ENCODE measurements at places on chromosomes 6 and 20.
A peak's percentile ranks its signal among the peaks of the same experiment; 100 is the strongest.

GRCh38 chr20:59008715-59009336, 1.8 kb upstream of the CTSZ start:
- no peak for DNase-seq

GRCh38 chr6:5305968-5306626, 44.8 kb downstream of the FARS2 start:
- DNase-seq: no peak

DNA sequence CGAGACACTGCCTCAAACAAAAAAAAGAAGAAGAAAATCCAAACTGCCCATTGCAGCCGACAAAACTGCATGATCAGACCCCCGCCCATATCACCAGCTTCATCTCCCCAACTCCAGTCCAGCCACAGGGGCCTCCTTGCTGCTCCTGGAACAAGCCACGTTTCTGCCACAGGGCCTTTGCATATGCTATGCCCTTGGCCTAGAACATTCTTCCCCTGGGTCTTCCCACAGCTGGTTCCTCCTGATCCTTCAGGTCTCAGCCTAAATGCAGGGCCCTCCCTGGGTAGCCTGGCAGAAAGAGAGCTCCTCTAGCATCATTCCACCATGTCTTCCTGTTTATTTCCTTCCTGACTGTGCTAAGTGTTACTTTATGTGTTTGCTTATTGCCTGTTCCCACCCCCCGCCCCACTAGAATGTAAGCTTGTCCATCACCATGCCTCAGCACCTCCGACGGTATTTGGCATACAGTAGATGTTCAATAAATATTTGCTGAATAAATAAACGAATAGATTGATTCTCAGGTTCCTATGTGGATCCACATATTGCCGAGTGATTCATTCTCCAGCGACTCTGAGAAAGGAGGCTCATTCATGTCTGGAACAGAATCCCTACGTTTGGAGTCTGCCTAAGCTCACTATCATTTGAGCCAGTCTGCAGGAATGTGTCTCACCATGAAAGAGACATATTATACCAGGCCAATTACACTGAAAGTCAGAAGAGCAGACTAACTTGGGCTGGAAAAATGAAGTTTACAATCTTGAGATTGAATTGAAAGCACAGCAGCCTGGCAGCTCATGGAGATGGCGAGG, 56.1 kb downstream of the NFATC2 start:
- DNase-seq: no peak

DNA sequence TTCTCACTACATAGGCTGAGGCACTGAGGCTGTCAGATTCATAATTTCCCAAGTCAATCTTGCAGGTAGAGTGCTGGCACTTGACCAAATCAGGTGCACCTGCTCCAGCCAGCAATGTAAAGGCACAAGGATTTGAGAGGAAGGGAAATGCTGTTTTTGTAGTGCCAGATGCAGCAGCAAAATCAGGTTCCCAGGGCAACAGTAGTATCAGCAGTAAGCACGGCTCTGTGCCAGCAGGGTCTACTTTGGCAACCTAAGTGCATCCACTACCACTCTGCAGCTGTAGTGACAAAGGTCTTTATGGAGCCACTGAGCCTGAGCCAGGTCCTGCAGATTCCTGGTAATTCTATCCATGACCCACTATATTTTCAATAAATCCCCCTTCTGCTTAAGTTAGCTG, 329.5 kb downstream of the TPBG start:
- DNase-seq: no peak

DNA sequence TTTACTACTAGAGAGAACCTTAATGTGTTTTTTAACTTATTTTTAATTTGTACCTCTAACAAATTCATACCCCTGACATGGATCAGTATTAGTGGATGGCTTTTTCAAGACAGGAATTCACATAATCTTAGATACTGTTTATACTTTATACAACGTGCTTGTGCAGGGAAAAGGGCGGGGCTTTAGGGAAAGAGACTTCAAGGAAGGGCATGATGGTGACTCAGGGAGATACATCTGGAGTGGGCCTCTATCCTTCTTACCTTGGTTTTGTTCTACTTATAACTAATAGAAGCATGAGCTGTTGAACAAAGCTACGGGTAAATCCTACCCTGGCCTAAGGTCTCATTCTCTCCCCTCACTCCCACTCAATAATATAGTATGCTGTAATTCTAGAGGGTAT, 160.8 kb downstream of the C6orf58 start:
- no peak for DNase-seq

- no peak for DNase-seq
Observed at GRCh38 chr6:69976591-69977090, 110.3 kb downstream of the COL19A1 start.

GRCh38 chr6:103723438-103724322, 1136.0 kb downstream of the HACE1 start:
- no peak for DNase-seq

- no peak for DNase-seq
Observed at GRCh38 chr6:23176471-23176870, 607.1 kb downstream of the HDGFL1 start.

- DNase-seq: no peak
Observed at GRCh38 chr6:10824819-10825218, 13.5 kb downstream of the MAK start.

- peak; percentile 82 for DNase-seq
Observed at GRCh38 chr6:5851261-5851757, 155.4 kb downstream of the NRN1 start.

Measured in CD4-positive, alpha-beta T cell treated with Interleukin-1 beta for 1 hour (primary cell).